ENCODE measurements at places on chromosomes 3 and 15.

- no peak for DNase-seq
Observed at GRCh38 chr3:23712656-23713559, 92.8 kb upstream of the UBE2E1 start.

DNA sequence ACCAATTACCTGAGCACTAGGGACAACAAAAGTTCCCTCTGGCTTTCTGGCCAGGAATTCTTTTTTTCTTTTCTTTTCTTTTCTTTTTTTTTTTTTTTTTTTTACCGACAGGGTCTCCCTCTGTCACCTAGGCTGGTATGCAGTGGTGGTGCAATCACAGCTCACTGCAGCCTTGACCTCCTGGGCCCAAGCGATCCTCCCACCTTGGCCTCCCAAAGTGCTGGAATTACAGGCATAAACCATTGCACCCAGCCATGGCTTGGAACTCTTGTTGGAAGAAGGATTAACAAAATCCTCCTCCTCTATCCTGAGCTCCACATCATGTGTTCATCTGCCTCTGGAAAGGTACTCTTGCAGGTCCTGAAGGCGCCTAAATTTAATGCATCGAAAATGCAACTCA lies 2.9 kb upstream of the LTF start:
- DNase-seq = no peak

DNA sequence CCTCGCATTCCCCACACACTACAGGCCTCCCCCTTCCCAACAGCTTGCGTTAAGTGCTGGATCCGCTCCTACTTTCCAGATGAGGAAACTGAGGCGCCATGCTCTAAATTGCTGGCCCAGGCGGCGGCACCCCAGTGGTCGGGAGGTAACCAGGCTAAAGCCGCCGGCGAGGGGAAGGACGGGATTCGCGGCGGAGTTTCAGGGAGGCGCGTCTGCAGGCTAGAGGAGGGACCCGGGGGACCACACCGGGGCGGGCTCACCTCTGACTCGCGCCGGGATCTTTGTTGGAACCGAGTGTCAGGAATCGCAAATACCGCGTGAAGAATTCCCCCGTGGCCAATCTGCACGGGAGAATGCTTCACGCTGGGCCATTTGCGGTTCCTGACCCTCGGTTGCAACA lies 24.6 kb upstream of the PTPN23 start:
- no peak for DNase-seq

GRCh38 chr15:84773716-84774115 lies 25.3 kb downstream of the ZNF592 start:
- DNase-seq = no peak

- no peak for DNase-seq
Observed at GRCh38 chr3:111850537-111850936, 8.5 kb upstream of the PHLDB2 start.
